ENCODE measurements at places on chromosomes 16 and 17. TPM values are rescaled to one million over a fixed set of nuclear protein-coding genes. Genes with fewer than 3 reads are reported as not detected.

DNA sequence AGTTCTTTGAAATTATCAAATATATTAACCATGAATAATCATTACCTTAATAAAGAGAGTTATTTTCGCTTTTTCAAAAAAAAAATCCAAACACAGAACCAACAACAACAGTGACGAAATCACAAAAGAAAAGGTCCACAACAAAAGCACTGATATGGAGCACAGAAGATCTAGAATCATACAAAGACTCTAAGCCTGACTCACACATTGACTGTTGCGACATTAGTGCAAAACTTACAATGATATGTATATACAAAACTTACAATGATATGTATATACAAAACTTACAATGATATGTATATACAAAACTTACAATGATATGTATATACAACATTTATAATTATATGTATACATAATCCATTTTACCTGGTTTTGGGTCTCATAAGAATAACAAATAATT lies 117.7 kb downstream of the USP22 start:
- H3K27me3 ChIP-seq, result no peaks in the 10 kb centered on the region
- H3K27ac ChIP-seq, result no peak overlapping the region
- H3K4me1 ChIP-seq, result no peaks in the 10 kb centered on the region
- DNase-seq, result no peak
- H3K4me3 ChIP-seq, result no peak overlapping the region
- no peaks in the 10 kb centered on the region for H3K36me3 ChIP-seq

GRCh38 chr16:3020247-3020603 lies at the start of gene TNFRSF12A:
TNFRSF12A (plus strand) TSS chr16:3020368; CDS start chr16:3020398, 30 bp downstream.
- H3K4me3 ChIP-seq, result peak within 1 kb of the TSS; percentile 74
- H3K4me1 ChIP-seq, result peaks cover 56% of the 10 kb centered on the region
- H3K36me3 ChIP-seq, result no peaks in the 10 kb centered on the region
- H3K27ac ChIP-seq, result peak within 1 kb of the TSS; percentile 95
- DNase-seq, result peak; percentile 86
- H3K27me3 ChIP-seq, result peaks cover 11% of the 10 kb centered on the region

DNA sequence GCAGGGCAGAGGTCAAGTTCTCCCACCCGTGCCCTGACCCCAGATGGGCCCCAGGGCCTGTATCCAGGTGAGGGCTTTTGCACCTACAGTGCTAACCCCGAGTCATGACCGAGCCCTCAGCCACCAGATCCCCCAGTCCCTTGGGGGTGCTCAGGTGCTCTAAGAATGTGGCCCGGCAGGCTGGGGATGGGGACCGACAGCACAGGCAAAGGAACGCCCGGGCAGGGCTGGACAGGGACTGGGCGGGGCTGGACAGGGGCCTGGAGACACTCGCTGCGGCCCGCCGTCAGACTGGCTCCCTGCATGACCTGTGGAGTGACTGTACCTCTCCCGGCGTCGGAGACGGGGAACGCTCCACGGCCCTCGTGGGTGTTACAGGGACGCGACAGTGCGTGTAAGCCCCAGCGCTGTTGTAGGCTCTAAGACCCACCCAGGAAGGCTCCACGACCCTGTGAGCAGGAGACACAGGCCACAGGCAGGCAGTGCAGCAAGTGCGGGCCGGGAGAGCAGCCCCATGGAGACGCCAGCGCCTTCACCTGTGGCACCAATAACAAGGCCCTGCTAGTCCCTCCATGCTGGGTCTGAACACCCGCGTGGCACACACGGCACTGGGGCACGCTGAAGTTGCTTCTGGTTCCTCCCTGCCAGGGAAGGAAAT lies 38.8 kb downstream of the CBFA2T3 start:
- H3K27me3 ChIP-seq, result no peaks in the 10 kb centered on the region
- H3K36me3 ChIP-seq, result no peaks in the 10 kb centered on the region
- H3K4me1 ChIP-seq, result peaks cover 58% of the 10 kb centered on the region
- H3K4me3 ChIP-seq, result no peak overlapping the region
- H3K27ac ChIP-seq, result peak overlapping the region; percentile 78

DNA sequence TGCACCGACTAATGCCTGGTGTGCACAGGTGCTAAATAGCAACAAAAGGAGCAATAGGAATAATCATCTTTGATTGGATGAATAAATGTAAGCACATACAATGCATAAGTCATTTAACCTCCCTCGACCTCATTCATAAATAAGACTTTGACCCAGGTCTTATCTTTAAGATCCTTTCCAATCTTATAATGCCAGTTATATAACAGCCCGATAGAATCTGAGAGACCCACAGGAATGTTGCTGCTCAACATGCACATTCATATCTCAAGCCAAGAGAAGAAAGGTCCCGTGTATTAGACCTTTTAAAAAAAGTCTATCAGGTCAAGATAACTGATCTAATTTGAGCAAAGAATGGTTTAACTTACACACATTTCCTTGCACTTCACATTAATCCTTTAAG lies 146.8 kb upstream of the SOX9 start:
- no peaks in the 10 kb centered on the region for H3K36me3 ChIP-seq
- DNase-seq, result no peak
- no peak overlapping the region for H3K4me3 ChIP-seq
- H3K27me3 ChIP-seq, result no peaks in the 10 kb centered on the region
- no peaks in the 10 kb centered on the region for H3K4me1 ChIP-seq
- H3K27ac ChIP-seq, result no peak overlapping the region

DNA sequence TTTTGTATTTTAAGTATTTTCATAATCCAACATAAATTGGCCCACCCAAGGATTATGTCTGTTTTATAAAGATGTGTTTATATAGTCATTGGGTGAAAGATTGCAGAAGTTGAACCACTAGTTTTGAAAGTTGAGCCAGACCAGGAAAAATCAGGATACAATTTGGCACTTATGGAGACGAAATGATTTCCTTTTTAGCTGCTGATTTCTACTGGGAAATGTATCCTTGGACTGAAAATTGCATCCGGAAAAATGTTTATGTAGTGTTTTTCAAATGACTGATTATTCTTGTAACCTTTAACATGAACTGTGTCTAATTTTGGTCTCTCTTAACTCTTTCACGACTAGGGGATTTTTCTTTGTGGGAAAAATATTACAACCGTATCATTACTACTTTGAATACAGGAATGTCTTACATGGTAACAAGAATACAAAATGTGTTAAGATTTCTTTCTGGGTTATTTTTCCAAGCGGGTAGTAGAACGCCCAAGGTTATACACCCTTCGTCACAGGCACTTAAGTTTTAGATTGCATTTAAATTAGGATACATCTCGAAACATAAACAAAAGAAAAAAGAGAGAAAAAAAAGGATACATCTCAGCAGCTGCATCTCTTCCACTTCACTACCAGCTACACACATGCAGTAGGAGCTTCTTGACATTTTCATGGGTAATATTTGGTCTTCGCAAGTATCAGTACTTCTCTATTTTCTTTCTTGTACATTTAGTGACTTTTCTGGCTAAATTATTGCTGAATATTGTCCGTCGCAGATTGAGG lies 273.0 kb upstream of the TBX2 start:
- no peak overlapping the region for H3K4me3 ChIP-seq
- no peaks in the 10 kb centered on the region for H3K27me3 ChIP-seq
- H3K36me3 ChIP-seq, result no peaks in the 10 kb centered on the region
- peaks cover 14% of the 10 kb centered on the region for H3K4me1 ChIP-seq
- DNase-seq, result no peak

DNA sequence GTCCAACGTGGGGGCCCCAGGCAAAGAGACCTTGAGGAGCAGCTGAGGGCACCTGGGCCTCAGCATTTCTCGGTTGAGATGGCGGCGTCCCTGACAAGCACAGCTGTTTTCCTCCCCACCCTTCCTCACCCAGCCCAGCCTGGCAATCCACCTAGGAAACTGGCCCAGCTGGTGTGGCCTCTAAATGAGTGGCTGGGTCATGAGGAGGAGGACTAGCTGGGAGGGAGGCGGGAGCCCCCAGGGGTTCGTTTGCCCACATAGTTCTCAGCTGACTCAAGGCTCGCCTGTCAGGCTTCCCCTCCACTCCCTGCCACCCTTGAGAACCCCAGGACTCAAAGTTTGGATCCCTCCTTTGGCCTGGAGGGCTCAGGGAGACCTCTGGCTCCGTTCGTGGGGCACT lies 5.9 kb downstream of the RNF222 start:
- DNase-seq, result no peak
- no peaks in the 10 kb centered on the region for H3K36me3 ChIP-seq
- no peaks in the 10 kb centered on the region for H3K4me1 ChIP-seq
- no peak overlapping the region for H3K4me3 ChIP-seq
- H3K27me3 ChIP-seq, result no peaks in the 10 kb centered on the region
- no peak overlapping the region for H3K27ac ChIP-seq

GRCh38 chr17:43976963-43977837 lies 23.5 kb upstream of the PYY start:
- no peaks in the 10 kb centered on the region for H3K4me1 ChIP-seq
- H3K4me3 ChIP-seq, result no peak overlapping the region
- H3K27me3 ChIP-seq, result no peaks in the 10 kb centered on the region
- H3K27ac ChIP-seq, result no peak overlapping the region
- no peaks in the 10 kb centered on the region for H3K36me3 ChIP-seq

DNA sequence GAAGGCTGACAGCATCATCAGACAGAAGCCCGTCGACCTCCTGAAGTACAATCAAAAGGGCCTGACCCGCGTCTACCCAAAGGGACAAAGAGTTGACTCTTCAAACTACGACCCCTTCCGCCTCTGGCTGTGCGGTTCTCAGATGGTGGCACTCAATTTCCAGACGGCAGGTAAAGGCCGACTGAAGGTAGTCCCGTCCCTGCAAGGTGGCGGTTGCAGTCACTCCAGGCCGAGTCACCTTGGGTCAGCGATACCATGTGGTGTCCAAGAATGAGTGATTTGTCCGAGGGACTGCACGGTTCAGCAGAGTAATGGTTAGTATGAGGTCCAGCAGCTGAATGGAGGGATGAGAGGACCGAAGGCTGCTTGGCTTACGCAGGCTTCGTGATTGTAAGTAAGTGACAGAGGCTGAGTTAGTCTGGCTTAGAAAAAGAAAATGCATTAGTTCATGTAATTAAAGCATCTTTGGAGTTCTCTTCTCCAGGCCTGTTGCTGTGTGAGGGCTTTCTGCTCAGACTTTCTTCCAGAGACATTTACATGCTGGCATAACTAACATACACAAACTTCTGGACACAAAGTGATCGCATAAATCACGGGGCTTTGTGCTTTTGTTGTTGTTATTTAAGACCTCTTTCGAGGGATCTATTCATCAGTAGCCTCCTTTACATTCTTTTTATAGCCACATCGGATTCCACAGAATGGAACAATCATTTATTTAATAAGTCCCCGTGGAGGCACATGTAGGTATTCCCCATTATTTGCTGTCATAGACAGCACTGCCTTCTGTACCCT lies 74.9 kb downstream of the SDR42E1 start:
- H3K27me3 ChIP-seq, result no peaks in the 10 kb centered on the region
- no peak overlapping the region for H3K27ac ChIP-seq
- no peak overlapping the region for H3K4me3 ChIP-seq
- H3K4me1 ChIP-seq, result no peaks in the 10 kb centered on the region
- H3K36me3 ChIP-seq, result no peaks in the 10 kb centered on the region

DNA sequence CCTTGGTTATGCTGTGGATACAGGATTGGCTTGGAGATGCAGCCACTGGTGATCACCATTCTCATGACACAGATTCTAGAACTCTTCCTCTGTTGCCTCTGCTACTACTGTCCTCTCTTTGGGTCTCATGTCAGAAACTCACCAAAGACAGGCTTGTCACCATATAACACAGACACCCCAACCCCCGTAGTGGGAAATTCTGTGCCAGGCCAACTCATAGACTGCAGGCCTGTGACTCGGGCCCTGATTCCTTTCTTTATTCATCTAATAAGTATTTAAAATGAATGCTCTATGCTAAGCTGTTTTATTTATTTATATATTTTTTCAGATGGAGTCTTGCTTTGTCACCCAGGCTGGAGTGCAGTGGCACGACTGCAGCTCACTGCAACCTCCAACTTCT lies 9.5 kb downstream of the CYB5D2 start:
- H3K27ac ChIP-seq, result no peak overlapping the region
- H3K4me3 ChIP-seq, result no peak overlapping the region
- no peaks in the 10 kb centered on the region for H3K4me1 ChIP-seq
- DNase-seq, result no peak
- H3K36me3 ChIP-seq, result peaks cover 18% of the 10 kb centered on the region

DNA sequence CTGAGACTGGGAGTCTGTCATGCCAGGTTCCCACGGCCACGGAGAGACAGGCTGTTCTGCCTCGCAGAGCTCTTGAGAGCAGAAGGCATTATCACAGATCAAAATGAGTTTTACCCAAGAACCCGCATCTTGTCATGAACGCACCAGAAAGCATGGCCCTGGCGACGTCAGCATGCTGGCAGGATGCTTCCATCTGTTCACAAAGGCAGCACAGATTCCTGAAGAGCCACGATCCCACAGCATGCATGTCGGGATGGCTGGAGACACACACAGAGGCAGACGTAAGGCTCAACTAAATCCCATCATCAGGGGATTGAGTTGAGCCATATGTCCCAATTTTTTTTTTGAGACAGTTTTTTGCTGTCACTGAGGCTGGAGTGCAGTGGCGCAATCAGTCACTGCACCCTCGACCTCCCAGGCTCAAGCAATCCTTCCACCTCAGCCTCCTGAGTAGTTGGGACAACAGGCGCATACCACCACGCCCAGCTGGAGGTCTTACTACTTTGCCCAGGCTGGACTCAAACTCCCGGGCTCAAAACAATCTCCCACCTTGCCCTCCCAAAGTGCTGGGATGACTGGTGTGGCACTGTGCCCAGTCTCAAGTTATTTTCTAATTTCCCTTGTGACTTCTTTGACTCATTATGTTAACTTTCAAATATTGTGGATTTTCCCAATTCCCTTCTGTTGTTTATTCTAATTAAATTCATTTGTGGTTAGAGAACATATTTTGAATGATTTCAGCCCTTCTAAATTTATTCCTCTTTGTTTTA lies 11.1 kb downstream of the FANCA start:
- H3K4me1 ChIP-seq, result no peaks in the 10 kb centered on the region
- H3K27me3 ChIP-seq, result no peaks in the 10 kb centered on the region
- no peaks in the 10 kb centered on the region for H3K36me3 ChIP-seq
- H3K27ac ChIP-seq, result no peak overlapping the region

GRCh38 chr17:45225051-45225700 lies 3.5 kb downstream of the FMNL1 start:
- no peaks in the 10 kb centered on the region for H3K4me1 ChIP-seq
- no peaks in the 10 kb centered on the region for H3K27me3 ChIP-seq
- DNase-seq, result no peak
- H3K4me3 ChIP-seq, result no peak overlapping the region
- peak overlapping the region; percentile 84 for H3K27ac ChIP-seq

CHAD gene
- not detected for total RNA-seq

KRT39 gene
- not detected for total RNA-seq

SEPTIN12 gene
- total RNA-seq, result not detected

MYH1 gene
- 0.07 TPM for total RNA-seq

CACNA1H gene
- total RNA-seq, result 7.0 TPM

Measured in right atrium auricular region (tissue), 2 donors.